ENCODE measurements at places on chromosomes 7 and 10.

DNA sequence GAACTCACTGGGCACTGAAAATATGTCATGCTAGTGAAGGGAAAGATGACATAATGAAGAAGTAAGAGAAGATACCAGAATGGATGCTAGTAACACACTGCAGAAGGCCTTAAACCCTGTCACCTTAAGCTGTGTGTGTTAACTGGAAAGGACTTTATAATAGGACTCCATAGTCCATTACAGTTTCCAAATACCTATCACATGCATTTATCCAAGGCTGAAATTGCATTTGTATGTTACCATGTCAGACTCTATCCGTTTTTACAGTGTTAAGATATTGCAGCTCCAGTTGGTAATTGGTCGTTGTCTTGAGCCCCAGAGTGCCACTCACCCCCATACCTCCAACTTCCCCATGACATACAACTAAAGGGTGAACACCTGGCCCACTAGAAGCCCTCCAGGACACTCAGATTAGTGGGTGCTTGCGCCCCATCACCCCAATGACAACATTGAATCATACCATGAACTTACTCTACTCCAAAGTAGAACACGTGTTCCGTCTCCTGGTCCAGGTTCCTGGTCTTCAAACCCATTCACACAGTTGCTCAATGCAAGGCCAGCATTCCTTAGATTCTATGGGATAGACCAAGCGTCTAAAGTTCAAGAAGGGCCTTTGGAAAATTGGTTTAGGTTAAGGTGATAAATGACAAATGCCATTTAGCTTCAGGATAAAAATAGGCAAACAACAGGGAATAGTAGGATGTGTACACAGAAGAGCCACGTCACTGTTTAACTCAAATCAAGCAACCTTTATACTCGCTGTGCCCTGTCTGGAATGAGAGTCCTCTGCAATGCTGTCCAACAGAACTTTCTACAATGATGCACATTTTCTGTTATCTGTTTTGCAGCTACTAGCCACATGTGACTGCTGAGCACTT, 2.1 kb upstream of the RAPGEF5 start:
- no peak for DNase-seq

- DNase-seq: no peak
These were observed 107.3 kb downstream of the EXOC4 start for GRCh38 chr7:133360201-133360600.

DNA sequence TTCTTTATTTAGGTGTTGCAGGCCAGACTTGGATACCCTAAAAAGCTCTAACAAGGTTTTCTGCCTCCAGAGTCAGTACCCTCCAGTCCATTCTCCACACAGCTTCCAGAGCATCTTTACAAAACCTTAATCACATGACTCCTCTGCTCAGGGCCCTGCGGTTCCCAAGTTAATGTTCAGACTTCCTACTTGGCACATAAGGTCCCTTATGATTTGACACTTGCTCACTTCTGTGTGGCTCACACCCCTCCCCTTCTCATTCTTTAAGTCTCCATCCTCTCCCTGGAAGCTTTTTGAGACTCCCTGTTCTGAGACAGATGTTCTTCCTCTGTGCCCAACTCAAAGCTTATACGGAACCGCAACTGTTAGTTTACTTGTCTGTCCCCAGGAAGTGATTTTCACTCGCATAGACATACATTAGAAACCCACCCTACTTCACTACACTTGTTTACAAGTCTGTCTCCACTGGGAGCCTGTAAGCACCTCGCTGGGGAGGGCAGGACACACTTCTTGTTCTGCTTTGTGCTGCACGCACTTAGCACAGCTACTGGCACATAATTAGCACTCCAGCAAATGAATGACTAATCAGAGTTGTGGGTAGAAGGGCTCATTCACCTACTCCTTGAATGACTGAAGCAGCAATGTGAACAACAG, 154.3 kb upstream of the LAMB4 start:
- DNase-seq: no peak

GRCh38 chr10:88125766-88126165, 262.3 kb downstream of the PTEN start:
- no peak for DNase-seq

DNA sequence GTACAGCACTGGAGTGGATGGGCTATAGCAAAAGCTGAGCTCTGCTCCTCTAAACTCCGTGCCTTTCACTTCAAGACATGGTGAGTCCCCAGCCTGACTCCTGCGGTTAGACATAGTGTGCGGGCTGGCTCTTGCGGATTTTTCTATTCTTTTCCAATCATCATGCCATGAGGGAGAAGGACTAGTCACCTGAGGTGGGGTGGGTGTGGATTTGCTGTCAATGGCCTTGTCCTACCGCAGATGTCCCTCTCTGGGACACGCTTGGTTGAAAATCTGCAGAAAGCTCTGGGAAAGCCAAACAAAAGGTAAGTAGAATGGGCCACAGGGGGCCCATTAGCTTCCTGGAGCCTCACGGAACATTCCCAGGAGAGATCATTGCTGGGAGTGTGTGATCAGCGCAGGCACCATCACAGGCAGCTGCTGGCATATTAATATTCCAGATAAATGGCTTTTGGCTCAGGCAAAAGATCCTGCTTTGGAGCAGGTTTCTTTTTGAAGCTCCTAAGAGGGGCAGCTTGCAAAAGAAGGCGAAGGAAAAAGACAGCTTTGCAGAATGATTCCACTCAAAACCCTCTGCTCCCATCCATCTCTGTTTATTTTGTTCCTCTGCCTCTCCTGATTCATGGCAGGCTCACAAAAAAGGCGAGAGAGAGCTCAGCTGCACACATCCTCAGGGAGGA, 509.0 kb upstream of the ZMIZ1 start:
- DNase-seq: no peak

GRCh38 chr10:108567899-108568752, 1355.2 kb downstream of the XPNPEP1 start:
- DNase-seq: no peak

- DNase-seq: no peak
These were observed 64.1 kb upstream of the MSRB2 start for GRCh38 chr10:23031318-23031717.

GRCh38 chr10:58268454-58268945, 462 bp upstream of the CISD1 start:
- DNase-seq: no peak

GRCh38 chr7:84060760-84061261, 133.8 kb downstream of the SEMA3A start:
- DNase-seq: no peak

DNA sequence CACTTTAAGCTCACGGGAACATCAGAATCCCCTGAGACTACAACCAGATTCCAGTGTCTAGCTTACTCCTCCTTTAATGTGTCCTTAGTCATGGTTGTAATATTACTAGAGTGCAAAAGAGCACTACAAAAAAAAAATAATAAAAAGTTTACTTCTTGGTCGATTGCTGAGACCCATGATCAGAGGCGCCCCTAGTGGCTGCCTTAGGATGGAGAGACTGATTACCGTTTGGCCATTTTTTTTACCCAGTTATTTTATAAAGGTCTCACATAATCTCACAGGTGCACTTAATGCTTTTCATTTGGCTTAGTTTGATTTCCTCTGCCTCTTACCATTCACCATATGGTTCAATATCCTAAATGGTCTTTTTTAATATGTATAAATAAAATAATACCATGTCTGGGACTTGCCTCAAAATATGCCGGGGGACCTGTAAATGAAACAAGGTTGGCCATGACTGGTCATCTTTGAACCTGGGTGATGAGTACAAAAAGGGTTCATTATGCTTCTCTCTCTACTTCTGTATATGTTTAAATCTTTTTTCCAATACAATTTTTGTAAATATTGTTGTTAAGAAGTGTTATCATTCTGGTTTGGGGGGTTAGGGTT, 331.5 kb upstream of the NFE2L3 start:
- no peak for DNase-seq

GRCh38 chr10:78197628-78198272, 164.1 kb downstream of the RPS24 start:
- DNase-seq: no peak

DNA sequence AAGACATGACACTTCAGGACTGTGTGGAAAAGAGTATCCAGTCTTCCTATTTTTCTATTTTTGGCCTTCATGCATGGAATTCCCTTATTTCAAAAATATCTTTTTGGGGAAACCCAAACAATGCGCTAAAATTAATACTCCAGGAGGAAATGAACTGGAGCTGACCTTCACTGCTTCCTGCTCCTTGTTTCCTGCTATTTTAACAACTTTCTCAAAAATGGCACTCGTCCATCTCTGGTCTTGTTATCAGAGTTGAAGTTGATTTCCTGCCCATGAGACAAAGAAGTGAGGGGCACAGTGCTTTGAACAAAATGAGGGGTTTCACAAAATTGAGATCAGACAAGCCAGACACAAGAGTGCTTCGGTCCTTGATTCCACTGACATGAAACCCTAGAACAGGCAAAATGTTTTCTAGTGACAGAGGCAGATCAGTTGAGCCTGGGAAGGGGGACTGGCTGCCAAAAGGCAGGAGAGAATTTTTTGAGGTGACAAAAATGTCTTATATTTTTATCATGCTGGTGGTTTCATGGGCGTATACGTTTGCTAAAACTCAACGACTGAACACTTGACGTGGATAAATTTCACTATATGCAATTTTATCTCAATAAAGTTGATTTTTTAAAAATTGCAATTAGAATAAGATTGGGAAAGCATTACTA, 193.2 kb downstream of the CREB5 start:
- DNase-seq: no peak

GRCh38 chr7:100887516-100888290, 1.8 kb downstream of the UFSP1 start:
- peak; percentile 78 for DNase-seq

GRCh38 chr10:133279326-133280226, 2.9 kb upstream of the ADAM8 start:
- DNase-seq: no peak

DNA sequence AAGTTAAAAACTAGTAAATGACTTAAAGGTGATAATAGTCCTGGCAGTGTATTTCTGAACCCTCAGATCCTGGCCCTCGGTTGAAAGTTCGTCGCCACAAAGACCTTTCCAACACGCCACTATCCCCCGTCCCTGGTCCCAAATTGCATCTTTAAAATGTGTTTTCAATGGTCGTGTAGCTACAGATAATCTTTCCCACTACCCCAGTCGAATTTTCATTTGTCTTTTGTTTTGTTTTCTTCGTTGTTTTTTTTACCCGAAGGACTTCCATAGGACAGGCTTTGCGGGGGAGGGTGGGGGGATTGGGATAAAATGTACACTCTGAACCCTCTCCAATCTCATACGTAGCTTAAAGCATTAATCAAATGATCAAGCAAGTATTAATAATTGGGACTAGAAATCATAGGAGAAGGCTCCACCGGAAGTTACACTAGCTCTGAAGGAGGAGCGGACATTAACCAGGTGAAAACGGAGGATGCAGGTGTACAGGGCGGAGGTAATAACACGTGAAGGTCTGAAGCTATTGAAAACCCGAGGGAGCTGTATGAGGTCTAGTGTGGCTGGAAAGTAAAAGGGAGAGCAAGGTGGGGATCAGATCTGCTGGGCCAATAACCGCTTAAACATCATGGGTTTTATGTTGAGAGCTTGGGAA, 32.8 kb upstream of the PHF14 start:
- DNase-seq: no peak

- DNase-seq: no peak
These were observed 180.7 kb upstream of the GPR26 start for GRCh38 chr10:123485341-123485960.

GRCh38 chr10:3776796-3777571, 8.0 kb downstream of the KLF6 start:
- DNase-seq: peak; percentile 58

DNA sequence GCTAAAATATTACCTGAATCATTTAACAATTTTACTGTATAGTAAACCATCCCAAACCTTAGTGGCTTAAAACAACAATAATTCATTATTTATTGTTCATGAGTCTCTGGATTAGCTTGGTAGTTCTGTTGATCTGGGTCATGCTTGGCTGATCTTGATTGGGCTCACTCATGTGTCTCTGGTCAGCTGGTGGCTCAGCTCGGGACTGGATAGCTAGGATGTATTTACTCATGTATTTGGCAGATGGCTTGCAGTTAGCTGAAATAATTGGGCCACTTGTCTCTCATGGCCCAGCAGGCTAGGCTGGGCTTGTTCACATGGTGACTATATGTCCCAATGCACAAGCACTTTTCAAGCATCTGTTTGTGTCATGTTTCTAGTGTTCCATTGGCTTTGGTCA, 262.8 kb downstream of the BBS9 start:
- DNase-seq: no peak

DNA sequence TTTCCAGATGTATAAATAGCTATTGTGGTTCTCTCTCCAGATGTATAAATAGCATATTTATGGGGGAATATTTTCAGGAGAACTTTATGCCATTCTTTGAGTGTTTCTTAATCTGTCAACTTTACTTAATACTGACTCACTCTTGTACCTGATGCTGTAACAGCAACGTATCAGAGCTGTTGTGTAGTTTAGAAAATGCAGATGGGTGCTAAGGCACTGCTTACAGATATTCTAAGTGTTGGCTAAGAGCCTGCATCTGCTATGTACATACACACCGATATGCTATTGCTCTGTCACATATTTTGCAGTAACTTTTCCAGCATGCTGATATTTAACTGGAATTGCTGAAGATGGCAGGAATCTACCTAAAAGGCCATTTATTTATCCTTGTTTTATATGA, 71.9 kb downstream of the WDR37 start:
- DNase-seq: no peak

Measured in CD4-positive, alpha-beta T cell treated with Interferon gamma for 1 hour (primary cell).